ENCODE measurements at places on chromosomes 2 and 18. TPM values are rescaled to one million over a fixed set of nuclear protein-coding genes. Genes with fewer than 3 reads are reported as not detected.

DNA sequence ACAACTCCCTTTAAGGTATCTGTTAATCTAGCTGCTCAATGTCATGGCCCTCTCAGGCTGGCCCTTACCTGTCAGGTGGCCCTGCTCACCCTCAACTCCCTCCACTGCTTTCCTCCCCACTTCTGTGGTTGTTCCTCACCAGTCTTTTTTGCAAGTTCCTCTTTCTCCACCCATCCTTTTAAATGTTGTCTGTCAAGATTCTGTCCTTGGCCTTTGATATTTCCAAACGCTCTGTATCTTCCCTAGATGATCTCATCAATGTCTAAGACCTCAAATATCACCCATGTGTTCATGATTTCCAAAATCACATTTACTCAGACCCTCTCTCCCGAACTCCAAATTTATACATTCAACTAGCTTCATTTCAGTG, 3.5 kb downstream of the PTPN2 start:
- no peak for ATAC-seq

GRCh38 chr2:208274748-208275147, 8.7 kb downstream of the PIKFYVE start:
- ATAC-seq: no peak

GRCh38 chr2:99697811-99698568, 208.2 kb upstream of the REV1 start:
- no peak for ATAC-seq

DNA sequence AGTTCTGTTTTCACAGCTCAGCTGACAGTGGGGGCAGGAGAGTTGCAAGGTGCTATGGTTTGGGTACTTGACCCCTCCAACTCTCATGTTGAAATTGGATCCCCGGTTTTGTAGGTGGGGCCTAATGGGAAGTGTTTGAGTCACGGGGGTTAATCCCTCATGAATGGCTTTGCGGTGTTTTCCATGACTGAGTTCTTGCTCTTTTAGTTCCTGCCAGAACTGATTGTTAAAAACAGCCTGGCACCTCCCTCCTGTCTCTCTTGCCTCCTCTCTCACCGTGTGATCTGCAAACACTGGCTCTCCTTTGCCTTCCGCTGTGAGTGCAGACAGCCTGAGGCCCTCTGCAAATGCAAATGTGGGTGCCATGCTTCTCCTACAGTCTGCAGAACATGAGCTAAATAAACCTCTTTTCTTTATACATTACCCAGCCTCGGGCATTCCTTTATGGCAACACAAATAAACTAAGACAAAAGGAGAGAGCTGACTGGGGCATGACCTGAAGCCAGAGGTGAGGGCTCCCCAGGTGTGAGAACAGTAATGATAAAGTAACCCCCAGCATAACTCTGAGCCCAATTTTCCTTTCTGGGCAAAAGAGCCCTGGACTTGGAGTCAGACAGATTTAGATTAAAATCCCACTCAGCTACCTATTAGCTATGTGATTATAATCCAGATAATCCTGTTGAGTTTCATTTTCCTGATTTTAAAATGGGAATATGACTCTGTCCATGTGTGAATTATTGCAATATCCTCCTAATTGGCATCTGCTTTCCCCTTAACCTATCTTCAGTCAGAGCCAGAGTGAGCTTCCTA, 64.9 kb upstream of the CAPN13 start:
- ATAC-seq: peak; percentile 36

DNA sequence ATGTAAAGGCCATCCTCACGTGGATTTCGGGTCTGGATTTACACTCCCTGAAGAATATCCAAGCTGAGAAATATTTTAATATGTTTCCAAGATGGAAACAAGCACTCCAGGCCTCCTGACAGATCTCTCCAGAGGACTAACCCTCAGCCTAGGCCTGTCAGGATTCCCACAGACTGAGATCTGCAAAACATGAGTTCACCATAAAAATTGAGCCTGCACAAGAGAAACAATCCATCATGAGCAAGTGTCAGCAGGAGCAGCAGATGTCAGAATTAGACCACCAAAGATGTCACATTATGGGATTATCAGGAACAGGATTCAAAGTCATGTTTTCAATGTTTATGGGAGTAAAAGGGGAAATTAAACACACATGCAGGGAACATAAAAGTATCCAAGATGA, 191.3 kb downstream of the TFCP2L1 start:
- ATAC-seq: no peak

Gene IL37
- not detected for total RNA-seq

Measured in motor neuron (in vitro differentiated cells).